ENCODE measurements at places on chromosomes 2 and 18.

DNA sequence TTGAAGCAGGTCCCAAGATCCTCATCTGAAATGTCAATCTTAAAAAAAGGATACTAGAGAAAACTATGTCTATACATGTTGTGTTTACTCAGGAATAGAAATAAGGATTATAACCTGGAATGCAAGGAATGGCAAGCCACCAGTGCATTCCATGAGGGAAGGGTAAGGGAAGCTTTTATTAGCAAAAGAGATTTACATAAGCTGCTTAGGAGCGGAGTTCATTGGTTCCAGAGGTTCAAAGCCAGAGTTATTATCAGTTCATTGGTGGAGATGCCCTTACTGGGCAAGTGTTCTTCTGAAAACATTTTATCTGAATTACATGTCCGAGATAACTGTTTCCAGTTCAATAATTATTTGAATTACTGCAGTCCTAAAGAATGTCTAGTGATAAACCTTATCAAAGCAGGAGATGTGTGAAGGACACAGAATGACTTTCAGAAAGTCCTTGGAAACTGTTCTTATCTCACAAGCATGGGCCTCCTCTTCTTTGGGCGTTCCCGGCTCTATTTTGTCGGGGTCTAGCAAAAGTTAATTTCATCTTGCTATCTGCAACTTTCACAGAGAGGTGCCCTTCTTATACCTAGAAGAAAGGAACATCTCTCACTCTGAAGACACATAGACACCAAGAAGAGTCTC is 23.5 kb downstream of the COMMD1 start:
- DNase-seq = no peak

DNA sequence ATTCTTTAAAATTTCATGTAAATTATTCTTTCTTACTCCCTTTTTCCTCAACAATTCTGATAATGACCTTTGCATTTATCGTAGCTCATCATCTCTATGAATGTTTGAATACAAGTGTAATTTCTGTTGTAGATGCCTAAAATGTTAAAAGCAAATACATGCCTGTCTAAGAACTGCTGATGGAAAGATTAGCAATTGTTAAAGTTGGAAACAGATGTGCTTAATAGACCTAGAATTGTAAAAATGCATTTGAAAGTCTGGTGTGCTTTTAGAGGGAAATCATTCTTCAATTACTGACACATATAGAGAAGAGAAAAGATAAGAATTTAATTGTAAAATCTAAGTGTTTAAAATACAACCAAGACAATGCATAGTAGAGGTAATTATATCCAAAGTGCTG is 50.4 kb downstream of the CCDC102B start:
- no peak for DNase-seq

DNA sequence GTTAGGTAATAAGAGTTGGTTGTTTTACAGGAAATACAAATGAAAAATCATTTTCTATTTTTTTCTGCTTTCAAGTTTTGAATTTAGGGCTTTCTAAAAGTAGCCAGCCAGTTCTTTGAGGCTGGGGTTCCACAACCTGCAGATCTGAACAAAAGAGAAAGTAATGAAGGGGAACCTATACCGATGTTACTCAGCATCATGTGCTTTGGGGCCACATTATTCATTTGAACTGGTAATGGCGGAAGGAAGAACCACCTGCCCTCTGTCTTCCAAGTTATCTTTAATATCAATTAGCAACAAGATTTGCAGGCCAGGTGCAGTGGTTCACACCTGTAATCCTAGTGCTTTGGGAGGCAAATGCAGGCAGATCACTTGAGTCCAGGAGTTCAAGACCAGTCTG is 12.9 kb upstream of the MRO start:
- DNase-seq = no peak

- no peak for DNase-seq
Measured at GRCh38 chr2:236592821-236593220, 23.2 kb downstream of the ACKR3 start.

GRCh38 chr2:143885461-143885860 is 634.5 kb downstream of the ZEB2 start:
- DNase-seq = no peak

All from inflammatory macrophage (primary cell).